ENCODE measurements at places on chromosomes 1 and 21. TPM values are rescaled to one million over a fixed set of nuclear protein-coding genes. Genes with fewer than 3 reads are reported as not detected.
A peak's percentile ranks its signal among the peaks of the same experiment; 100 is the strongest.

DNA sequence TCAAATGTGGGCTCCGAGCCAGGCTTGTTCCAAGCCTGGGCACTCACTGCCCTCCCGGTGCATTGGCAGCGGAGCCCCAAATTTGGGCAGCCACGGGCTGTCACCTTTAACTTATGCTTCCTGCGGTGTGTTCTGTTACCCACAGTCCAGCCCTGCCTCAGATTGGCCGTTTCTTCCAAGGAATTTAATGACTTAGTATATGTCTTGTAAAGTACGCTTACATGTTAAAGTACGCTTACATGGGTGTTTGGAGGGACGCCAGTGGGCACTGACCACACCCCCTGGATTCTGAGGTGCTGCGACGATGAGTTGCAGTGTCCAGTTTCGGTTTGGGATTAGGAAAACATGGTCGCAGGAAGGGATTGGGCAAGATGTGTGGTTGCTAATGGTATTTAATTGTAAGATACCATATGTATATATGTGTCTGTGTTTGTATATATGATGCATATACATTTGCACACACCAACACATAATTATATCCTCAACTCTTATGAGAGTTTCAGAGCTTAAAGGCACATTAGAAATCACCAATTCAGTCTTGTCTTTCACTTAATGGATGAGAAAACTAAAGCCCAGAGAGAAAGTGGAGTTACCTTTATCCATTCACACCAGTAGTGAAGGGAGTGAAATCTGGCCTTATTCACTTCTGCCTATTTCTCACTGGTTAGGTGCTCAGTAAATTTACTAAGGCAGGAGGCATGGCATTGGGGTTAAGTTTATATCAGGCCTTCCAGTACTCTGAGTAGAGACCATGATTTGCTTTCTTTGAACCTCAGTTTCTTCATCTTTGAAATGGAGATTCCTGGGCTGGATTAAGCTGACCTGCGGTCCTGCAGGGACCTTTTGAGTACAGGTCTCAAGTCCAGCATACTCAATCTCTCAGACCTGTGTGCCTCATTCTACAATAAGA is 1.0 kb downstream of the SMYD2 start:
- H3K27ac ChIP-seq = peak overlapping the region; percentile 5
- H3K4me1 ChIP-seq = peaks cover 19% of the 10 kb centered on the region
- DNase-seq = no peak

- no peaks in the 10 kb centered on the region for H3K36me3 ChIP-seq
- DNase-seq = no peak
- peaks cover 9% of the 10 kb centered on the region for H3K4me1 ChIP-seq
These were observed 1.3 kb downstream of the PLD5 start for GRCh38 chr1:242522996-242523718.

GRCh38 chr1:232327899-232328298 is 302.0 kb downstream of the SIPA1L2 start:
- DNase-seq = no peak
- H3K4me3 ChIP-seq = no peak overlapping the region
- no peak overlapping the region for H3K27ac ChIP-seq
- H3K27me3 ChIP-seq = no peaks in the 10 kb centered on the region
- H3K4me1 ChIP-seq = peaks cover 7% of the 10 kb centered on the region

GRCh38 chr1:59045636-59046035 is 251.3 kb upstream of the FGGY start:
- H3K4me3 ChIP-seq = no peak overlapping the region
- no peak overlapping the region for H3K27ac ChIP-seq
- H3K4me1 ChIP-seq = no peaks in the 10 kb centered on the region
- no peaks in the 10 kb centered on the region for H3K36me3 ChIP-seq

GRCh38 chr1:220717800-220718640 is 27.9 kb downstream of the C1orf115 start:
- H3K4me3 ChIP-seq = no peak overlapping the region
- peaks cover 3% of the 10 kb centered on the region for H3K27me3 ChIP-seq
- no peak overlapping the region for H3K27ac ChIP-seq
- DNase-seq = no peak
- peaks cover 2% of the 10 kb centered on the region for H3K4me1 ChIP-seq

LCE1D gene
- not detected for total RNA-seq

NCSTN gene
- 142 TPM for total RNA-seq

SAMD13 gene
- total RNA-seq = 10.4 TPM

Data from progenitor cell of endocrine pancreas (in vitro differentiated cells).